ENCODE measurements at places on chromosomes 11 and 22.

GRCh38 chr22:49964136-49965090, 3.8 kb downstream of the PIM3 start:
- no peak for DNase-seq

- DNase-seq, result no peak
Observed at GRCh38 chr11:81899156-81899555, 834.5 kb downstream of the FAM181B start.

DNA sequence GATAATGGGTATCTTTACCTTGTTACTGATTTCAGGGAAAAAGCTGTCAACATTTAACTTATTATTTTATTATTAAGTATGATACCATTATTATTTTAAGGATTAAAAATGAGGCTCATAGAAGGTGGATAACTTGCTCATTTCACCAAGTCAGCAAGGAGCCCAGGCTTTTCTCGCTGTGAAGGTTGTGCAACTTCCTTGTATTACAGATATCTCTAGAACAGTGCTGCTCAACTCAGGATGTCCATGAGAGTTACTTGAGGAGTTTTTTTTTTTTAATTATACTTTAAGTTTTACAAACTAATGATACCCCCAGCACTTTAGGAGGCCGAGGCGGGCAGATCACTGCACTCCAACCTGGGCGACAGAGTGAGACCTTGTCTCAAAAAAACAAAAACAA, 98.2 kb downstream of the INSC start:
- no peak for DNase-seq

- DNase-seq, result no peak
Observed at GRCh38 chr11:4448995-4449394, at the start of gene OR52K2. Gene OR52K2, plus strand, starts transcription at chr11:4449295. Its CDS starts 45 bp downstream, at chr11:4449340.

- DNase-seq, result peak; percentile 87
Observed at GRCh38 chr11:17786824-17787525, 52.4 kb downstream of the KCNC1 start.

DNA sequence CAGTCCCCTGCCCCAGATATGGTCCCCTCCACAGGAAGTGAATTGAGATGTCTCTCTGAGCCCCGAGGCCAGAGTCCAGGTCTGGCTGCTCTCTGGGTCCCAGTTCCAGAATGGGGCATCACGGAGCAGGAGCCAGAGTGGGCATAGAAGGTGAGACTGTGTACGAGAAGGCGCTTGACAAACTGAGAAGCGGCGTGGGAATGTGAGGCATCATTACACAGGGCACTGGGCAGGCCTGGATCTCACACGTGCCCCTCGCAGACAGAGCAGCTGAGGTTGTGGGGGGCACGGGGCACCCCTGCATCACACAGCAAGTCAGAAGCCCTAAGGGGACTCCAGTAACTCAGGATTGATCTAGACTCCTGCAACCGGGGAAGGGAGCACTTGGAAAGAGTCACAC, 9.2 kb downstream of the STARD10 start:
- no peak for DNase-seq

GRCh38 chr11:124329787-124330478, 9.9 kb upstream of the OR8D2 start:
- peak; percentile 6 for DNase-seq

GRCh38 chr11:47468598-47469214, 19.8 kb upstream of the RAPSN start:
- no peak for DNase-seq

DNA sequence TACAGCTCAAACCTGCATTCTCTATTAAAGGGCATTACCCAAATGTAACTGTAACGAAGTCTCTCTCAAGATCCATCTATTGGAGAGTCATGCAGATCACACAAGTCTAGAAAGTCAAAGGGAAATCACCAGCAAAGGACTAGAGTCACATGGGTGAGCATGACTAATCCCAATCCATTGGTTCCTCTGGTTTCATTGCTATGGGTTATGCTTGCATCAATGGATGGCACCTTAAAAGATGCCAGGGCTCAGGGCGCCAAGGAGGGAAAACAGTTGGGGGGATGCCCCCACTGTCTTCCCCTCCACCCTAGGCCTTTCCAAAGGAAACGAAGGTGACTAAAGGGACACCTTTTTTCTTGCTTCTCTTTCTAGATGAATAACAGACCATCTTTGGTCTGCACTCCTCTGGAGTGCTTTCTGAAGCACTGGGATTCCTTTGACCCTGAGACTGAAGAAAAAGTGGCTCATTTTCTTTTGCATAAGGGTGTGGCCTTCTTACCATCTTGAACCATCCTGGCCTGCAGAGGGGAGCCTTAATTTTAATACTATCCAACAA, 8.1 kb downstream of the NXPE4 start:
- DNase-seq, result no peak

DNA sequence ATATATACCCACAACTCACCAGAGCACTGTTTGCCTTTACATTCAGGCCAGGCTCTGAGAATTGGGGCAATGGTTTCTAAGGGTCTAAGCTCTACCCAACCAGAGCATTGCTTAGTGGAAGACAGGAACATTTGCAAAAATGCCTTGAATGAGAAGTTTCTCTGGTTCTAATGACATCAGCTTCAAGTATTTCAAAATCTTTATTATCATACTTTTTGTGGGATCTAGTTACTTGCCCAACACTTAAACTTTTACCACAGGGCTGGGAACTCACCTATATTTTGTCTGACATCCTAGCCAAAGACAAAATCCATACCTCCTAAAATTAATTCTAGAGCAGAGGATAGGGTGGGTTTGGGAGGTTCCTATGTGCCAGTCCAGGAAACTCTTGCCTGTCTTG, 51.5 kb downstream of the INSC start:
- no peak for DNase-seq

DNA sequence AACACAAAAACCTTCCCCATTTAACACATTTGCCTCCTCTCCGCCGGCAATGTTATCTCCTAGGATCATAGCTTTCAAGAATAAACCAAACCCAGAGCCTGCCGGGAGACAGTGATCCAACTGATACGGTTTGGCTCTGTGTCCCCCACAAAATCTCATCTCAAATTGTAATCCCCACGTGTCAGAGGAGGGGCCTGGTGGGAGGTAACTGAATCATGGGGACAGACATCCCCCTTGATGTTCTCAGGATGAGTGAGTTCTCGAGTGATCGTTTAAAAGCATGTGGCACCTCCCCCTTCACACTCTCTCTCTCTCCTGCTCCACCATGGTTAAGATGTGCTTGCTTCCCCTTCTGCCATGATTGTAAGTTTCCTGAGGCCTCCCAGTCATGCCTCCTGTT, 33.3 kb downstream of the RBFOX2 start:
- DNase-seq, result no peak

GRCh38 chr11:115653076-115653475, 148.9 kb upstream of the CADM1 start:
- DNase-seq, result peak; percentile 74

- DNase-seq, result no peak
Observed at GRCh38 chr22:37464181-37464580, 22.0 kb downstream of the MFNG start.

DNA sequence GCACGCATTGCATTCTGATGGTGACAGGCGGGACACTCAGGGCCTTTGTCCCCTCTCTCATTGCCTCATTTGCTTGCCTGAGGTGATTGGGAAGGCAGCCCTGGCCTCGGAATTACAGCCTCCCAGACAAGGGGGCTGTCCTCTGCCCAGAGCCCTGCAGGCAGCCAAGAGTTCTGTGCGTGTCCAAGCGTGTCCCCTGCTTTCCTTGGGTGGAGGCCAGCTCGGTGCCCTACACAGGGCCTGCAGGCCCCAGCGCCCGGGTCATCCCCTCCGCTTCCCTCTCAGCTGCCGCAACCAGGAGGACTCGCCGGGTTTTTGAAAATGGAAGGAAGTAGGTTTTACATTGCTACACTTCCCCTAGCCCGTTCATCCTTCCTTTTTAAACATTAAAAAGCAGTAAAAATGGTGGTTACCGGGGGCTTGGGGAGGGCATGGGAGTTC, 1.9 kb downstream of the GRAMD4 start:
- DNase-seq, result no peak

GRCh38 chr11:121967131-121967704, 148.8 kb downstream of the BLID start:
- no peak for DNase-seq

DNA sequence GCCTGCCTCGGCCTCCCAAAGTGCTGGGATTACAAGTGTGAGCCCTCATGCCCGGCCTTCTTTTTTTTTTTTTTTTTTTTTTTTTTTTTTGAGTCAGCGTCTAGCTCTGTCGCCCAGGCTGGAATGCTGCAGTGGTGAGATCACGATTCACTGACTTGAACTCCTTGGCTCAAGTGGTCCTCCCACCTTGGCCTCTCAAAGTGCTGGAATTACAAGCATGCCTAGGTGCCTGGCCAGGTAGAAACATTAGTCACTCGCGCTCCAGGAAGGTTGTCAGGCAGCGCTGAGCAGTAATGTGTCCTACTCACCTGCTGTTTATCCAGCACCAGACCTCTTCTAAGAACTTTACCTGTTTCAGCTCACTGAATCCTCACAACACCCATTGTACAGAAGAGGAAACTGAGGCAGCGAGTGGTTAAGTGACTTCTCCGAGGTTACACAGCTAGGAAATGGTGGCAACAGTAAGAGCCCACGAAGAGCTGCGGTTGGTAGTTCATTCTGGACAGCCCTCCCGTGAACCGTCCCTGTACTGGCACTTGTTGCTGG, 496 bp upstream of the CST6 start:
- DNase-seq, result peak; percentile 71

DNA sequence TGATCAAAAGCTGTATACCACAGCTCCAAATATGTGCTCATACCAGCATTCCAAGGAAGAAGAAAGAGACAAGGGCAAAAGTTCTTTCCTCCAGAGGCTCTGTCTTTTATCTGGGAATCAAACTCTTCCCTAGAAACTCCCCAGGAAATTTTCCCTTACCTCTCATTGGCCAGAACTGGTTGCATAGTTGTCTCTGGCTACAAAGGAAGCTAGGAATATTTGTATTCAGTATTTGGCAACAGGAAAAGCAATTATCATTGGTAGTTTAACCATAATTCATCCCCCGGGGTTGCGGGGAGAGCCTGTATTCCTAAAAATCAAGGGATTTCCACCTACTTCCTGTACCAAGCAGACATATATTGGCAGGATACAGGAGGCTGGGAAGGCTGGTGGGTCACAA, 10.5 kb upstream of the ZFTA start:
- no peak for DNase-seq

DNA sequence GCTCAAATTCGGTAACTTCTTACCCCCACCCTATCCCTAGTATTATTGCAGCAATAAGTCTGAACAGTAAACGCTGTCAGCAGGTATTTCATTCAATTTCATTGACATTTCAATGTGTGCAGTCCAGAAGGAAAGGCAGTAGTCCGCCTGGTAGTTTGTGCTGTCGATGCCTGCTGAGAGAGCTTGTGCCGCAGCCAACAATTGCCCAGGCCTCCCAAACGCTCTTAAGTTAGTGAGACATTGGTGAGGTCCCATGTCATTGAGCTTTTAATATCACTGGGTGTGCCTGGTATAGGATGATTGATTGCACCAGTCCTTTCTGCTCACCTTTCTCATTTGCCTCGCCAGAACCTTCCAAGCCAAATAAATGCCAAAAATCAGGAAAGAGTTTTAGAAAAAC, 28.1 kb downstream of the ALKBH3 start:
- no peak for DNase-seq

GRCh38 chr22:21726650-21727049, 8.9 kb downstream of the YPEL1 start:
- no peak for DNase-seq

- DNase-seq, result no peak
Observed at GRCh38 chr22:35873426-35873825, 155.2 kb downstream of the RBFOX2 start.

- no peak for DNase-seq
Observed at GRCh38 chr11:64643920-64644646, 53.1 kb downstream of the SLC22A12 start.

GRCh38 chr11:74278103-74278502, 33.3 kb downstream of the P4HA3 start:
- no peak for DNase-seq

DNA sequence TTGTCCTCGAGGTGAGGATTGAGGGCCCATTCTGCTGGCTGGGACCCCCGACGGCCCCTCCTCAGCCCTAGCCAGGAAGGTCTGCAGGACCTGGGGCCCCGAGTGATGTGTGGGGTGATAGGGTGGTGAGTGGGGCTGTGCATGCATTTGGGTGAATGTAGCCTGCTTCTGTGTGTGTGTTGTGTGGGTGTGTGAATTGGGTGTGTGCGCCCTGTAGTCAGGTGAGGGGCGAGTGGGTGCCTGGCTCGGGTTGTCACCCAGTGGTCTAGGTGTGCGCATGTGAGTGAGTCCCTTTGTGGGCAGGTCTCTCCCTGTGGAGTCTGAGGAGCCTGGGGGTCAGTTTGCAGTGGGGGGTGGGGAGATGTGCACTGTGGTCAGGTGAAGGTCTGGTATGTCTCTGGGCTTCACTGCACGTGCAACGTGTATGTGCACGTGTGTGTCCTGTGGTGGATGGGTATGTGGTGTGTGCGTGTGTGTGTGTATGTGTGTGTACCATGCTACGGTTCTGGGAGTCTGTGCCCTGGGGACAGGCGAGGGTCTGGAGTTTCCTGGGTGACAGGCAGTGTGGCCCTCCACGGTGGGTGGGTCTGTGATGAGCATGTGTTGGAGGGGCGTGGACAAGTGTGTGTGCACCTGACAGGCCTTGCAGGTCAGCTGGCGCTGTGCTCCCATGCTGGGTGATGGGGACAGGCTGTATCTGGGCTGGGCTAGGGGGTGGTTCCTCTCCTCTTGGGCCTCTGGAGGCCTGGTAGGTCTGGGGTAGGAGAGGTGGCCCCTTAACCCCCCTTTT, 1.0 kb downstream of the TMEM151A start:
- DNase-seq, result no peak

DNA sequence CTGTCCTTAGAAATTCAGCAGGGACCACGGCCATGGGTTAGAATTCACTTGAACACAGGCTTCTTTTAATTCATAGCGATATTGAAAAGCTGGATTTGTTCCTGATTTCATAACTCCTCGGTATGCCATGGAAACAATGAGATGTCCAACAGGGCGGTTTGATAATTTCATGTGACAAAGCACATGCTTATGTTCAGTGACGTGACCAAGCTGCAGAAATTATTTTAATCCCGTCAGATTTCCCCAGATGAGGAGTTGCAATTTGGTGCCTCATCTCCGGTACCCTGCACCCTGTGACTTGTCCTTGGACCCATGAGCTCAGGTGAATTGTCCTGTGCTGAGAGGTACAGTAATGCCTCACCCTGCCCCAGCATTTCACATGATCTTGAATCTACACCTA, 81.7 kb downstream of the C11orf91 start:
- no peak for DNase-seq

DNA sequence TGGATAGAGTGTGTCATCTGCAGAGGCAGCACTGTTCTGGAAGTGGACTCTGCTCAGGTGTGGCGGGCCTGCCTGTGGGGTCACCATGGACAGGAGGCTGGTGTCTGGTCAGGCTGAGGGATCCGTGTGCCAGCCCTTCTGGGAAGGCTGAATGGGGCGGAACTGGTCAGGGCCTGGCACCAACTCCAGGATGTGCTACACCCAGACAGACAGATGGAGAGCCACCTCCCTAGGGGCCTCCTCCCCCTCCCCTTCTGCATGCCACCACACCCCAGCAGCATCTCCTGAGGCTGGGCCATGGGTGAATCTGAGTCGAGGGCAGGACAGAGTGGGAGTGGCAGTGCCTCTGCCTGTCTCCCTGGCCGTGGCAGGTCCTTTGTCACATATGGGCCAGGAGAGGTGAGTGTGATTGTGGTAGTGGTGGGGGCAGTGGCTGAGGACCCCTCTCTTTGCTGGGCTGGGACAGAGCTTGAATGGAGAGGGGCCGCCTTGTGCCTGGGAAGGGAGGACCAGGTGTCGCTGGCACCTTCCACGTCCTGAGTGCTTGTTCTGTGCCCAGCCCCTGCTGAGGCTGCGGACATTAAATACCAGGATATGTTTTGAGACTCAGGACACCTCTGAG, 29.1 kb downstream of the ST3GAL4 start:
- no peak for DNase-seq

GRCh38 chr11:98180921-98181320, 839.8 kb upstream of the CNTN5 start:
- no peak for DNase-seq

GRCh38 chr11:9529334-9529650, 44.2 kb upstream of the WEE1 start:
- DNase-seq, result no peak
